ENCODE measurements at places on chromosomes 7 and 10.

GRCh38 chr7:129530795-129531391, 28.6 kb downstream of the SMKR1 start:
- DNase-seq = no peak

GRCh38 chr10:47067949-47068940, 157.0 kb downstream of the PTPN20 start:
- no peak for DNase-seq

DNA sequence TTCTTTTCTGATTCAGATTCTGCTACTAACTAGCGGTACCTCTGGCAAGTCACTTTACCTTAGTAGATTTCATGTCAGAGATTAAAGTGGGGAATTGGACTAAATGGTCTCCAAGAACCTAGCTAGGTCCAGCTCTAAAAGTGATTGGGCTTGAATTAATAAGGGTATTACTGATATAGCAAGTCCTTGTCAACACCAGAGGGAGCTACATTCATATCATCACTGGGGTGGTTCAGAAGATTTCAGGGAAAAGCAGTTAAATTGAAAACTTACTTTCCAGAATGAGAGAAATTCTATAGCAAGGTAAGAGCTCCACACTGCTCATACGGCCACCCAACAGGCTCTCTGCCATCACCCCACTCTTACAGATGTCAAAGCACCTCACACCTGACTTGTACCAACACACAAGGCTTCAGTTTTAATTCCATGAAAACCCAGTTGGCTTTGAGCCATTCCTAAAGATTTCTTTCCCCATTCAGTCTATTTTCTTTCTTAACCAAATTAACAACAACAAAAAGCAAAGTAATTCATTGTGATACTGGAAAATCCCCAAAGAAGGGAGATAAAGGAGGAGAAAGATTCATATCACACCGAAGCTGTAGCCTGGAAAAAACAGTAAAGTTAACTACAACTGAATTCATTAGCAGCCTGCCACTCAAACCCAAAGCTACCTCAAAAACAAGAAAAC, 38.0 kb upstream of the SPOCK2 start:
- DNase-seq = peak; percentile 30

GRCh38 chr10:101478956-101479355, 109.1 kb downstream of the POLL start:
- no peak for DNase-seq

GRCh38 chr7:114687238-114687637, 234.7 kb upstream of the MDFIC start:
- DNase-seq = no peak

DNA sequence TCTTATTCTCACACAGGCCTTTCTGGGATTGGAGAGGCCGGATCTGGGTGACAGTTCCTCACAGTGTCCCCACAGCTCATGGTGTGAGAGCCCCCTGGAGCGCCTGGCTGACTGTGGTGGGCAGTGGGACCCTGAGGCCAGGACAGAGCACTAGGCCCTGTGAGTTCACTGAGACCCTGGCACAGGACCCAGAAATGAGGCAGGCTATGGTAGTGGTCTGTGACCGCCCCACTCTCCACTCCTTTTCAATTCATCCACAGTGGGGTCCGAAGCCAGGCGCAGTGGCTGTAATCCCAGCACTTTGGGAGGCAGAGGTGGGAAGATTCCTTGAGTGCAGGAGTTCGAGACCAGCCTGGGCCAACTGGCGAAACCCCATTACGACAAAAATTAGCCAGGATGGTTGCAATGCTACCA, 95.9 kb upstream of the TNRC18 start:
- peak; percentile 22 for DNase-seq

- DNase-seq = no peak
These were observed 35.0 kb downstream of the GPR141 start for GRCh38 chr7:37718585-37718984.

DNA sequence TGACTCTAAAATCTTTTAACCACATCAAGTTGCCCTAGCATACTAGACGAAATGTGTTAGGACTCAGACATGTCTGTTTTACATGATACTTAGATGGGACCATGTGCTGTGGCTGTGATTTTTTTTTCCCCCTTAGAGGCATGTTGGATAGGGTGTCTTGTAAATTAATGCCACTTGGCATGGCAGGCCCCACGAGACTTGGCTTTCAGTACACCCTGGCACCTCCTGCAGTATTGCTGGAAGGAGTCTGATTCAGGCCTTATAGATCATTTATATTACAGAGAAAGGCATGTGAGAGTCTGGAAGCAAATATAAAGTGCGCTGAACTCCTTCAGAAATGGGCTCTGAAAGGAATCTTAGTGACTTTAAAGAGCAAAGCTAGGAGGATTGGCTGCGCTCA, 494.1 kb downstream of the SDK1 start:
- no peak for DNase-seq

DNA sequence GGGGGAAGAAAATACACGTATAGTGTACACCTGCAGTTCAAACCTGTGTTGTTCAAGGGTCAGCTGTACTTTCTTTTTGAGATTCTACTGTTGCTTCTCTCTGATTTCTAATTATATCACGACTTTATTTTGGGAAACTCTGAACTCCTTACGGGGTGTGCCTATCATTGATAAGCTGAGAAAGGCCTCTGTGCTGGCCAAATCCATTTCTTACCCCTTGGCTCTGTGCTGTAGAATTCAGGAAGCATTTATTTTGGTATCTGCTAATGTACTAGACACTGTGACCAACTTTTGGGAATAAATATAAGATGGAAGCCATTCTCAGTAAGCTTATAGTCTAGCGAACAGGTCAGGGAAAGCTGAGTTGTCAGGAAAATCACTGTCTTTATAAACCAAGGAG, 26.9 kb upstream of the RPA3 start:
- no peak for DNase-seq

GRCh38 chr7:113267271-113267670, 148.9 kb upstream of the SMIM30 start:
- DNase-seq = no peak

DNA sequence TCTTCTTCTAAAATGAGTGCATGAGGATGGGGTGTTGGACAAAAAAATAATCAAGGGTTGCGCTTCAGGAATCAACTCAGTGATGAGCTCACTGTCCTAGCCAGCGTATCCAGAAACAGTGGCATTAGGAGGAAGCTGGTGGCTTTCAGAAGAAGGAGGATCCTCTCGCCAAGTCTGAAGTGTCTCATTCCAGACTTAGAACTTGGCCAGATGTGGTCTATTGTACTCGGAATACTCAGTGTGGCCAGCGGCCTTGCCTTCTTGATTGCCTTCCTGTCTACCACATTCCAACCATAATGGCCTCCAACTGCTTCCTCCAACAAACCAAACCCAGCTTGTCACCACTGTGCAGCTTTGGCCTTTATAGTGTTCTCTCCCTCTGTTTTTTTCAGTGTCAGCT, 732.4 kb downstream of the KCNMA1 start:
- no peak for DNase-seq

GRCh38 chr7:40077849-40078248, 56.6 kb downstream of the MPLKIP start:
- DNase-seq = no peak

- DNase-seq = no peak
These were observed 3.8 kb downstream of the GIMAP1 start for GRCh38 chr7:150719960-150720891.

GRCh38 chr10:62063795-62064472, 162.4 kb downstream of the ARID5B start:
- DNase-seq = no peak

DNA sequence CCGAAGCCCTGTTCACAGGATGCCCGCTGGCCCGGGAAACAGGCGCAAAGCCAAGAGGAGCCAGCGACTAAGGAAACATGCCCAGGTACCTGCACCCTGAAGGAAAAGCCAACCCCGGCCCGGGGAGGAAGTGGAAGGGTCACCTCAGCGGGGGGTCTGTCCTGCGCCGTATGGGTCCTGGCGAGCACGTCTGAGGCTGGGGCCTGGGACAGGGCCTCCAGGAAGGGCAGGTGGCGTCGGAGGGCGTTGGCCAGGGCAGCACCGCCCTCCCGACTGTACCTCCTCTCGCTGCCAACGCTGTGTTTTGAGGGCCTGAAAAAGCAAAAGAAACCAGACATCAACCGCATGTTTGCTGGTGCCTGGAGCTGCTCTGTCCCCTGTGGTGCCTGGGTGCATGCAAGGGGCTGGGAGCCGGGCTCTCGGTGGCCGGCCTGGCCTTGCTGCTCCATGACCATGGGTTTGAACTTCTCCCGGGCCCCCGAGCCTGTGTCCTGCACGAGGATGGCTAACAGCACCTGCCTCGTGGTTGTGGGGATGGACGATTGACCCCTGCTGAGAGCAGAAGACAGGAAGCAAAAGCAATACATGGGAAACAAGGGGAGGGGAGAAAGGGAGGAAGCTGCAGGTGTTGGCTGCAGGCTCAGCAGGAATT, 395.3 kb downstream of the PTPRN2 start:
- no peak for DNase-seq
